ENCODE measurements at places on chromosomes 2 and 18.

GRCh38 chr2:60965499-60965785, 52.1 kb upstream of the PEX13 start:
- no peak for DNase-seq

DNA sequence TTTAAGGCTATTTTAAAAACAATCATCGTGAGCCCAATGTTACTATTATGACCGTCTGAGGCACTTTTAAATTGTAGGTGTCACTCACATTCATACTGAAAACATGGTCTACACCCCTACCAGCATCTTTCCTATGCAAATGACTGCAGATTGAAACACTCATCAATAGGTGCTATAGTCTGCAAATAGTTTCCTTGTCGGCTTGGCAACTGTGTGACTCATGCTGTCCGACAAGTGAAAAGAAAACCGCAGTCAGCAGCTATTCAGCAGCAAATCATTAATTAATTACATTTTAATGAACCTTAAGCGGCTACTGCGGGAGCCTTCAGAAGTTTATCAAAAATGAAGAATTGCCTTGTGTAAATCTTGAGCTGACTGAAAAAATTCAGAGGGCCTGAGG, 134.4 kb downstream of the FIGN start:
- DNase-seq: no peak

- no peak for DNase-seq
These were observed 18.4 kb upstream of the REV1 start for GRCh38 chr2:99507937-99508818.

DNA sequence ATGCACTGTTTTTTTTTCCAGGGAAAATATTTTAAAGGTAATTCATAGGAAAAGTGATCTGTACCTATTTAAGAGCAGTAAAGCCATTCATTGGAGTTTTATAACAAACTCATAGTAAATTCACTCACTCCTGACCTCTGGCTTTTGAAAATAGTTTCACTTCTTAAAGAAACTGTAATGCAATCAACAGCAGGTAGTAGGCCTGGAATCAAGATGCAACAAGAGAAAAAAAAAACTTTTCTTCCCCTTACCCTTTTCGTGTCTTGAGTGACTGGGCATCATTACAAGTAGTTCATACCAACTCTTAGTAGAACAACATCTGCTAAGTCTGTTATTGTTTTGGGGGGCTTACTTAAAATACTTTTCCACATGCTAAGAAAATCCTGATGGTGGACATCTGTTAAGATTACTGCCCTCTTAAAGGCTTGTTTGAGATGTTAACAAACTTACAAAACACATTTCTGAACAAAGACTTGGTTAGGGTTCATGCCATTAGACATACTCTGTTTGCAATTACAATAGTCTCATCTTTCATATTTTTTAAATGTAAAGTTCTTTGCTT, 164.1 kb upstream of the FOSL2 start:
- no peak for DNase-seq

- no peak for DNase-seq
These were observed at the start of gene NXPH2 for GRCh38 chr2:138779781-138780445. NXPH2 (minus strand) TSS chr2:138780390; CDS start chr2:138780241, 149 bp downstream.

GRCh38 chr2:26414311-26414710, 12.6 kb downstream of the DRC1 start:
- DNase-seq: no peak

DNA sequence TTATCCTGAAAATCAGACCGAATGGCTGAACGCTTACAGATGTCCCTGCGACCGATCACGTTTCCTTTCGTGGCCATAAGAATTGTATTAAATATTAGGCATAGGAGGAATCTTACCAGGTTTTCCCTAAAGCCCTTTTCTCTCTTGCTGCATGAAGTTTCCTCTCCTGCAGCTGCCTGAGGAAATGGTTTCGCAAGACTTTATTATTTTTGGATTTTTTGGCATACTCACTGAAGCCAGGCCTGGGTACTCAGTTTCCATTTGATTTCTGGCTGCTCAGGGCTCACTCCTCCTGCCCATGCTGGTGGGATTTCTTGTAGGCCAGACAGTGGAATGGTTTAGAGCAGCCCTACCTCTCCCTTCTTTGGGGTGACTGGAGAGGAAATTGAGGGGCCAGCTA, 114.0 kb downstream of the KLHL29 start:
- no peak for DNase-seq

DNA sequence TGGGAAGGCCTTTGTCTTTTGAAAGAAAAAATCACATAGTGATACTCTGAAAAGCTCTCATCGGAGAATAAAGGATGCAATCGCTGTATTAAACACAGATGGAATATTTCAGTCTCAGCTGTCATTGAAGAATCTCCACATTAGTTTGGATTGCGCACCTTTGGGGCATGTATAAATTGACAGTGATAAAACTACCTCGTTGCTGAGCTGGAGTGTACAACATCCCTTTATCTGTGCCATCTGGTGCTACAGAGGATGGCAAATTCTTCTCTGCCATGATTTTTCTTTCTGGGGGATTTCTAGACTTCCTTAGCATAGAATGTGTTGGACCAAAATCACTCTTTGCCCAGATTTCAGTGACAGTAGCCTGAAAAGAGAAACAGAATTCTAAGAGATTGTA, 185.3 kb downstream of the PARD3B start:
- no peak for DNase-seq

DNA sequence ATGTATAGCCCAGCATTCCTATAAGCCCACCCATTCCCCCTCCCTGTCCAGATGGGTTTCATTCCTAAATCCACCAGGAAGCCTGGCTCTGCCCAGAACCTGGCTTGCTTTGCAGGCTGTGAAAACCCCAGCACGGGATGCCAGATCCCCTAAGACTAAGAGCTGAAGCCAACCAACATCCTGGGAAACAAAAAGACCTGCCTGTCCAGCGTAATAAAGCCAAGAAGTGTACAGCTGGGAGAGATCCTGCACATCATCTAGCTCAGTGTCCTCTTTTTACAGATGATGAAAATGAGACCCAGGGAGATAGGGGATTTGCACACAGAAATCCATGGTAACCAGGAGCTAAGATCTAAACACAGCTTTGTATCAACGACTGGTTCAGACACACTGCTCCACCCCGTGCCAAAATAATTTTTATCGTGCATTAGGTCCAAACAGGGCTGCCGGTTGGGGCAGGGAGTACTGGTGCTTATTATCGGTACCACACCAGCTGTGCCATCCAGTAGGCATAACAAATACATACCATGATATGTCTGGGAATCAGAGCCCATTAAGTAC, 2.9 kb downstream of the RND3 start:
- no peak for DNase-seq

DNA sequence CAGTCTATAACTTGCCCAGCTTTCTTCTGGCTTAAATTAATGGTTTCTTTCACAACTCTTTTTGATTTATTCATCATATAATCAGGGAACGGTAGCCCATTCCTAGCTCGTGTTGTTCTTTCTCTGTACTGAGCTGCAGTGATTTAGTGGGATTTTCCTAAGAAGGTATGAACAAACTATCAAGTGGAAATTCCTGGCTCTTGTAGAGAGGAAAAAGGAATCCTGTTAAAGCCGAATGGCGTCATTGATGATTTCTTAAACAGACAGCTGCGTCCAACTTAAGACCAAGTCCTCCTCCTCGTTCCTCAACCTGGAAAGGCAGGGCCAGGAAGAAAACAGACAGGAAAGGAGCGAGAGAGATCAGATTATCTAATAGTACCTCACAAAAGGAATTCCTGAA, 69.2 kb upstream of the CABLES1 start:
- no peak for DNase-seq

GRCh38 chr18:10057894-10058791, 144.3 kb downstream of the VAPA start:
- DNase-seq: no peak

GRCh38 chr2:190507135-190507534, 27.4 kb downstream of the NEMP2 start:
- no peak for DNase-seq

DNA sequence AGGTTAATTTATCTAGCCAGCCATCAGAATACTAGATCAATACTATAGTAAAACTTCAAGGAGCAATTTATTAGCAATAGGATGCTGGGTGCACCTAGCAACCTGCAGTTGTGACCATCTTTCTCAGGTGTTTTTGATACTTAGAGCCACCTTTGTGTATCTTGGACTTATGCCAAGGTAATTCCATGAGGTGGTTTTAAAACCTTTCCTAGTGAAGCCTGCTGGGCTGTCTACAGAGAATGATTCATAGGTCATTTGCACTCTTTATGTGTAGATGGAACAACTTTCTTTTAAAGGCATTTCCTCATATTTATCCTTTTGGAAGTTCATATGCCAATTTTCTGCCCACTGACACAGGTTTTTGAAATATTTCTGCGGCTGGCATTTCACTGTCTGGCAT, 1030.1 kb upstream of the POU3F3 start:
- DNase-seq: no peak

DNA sequence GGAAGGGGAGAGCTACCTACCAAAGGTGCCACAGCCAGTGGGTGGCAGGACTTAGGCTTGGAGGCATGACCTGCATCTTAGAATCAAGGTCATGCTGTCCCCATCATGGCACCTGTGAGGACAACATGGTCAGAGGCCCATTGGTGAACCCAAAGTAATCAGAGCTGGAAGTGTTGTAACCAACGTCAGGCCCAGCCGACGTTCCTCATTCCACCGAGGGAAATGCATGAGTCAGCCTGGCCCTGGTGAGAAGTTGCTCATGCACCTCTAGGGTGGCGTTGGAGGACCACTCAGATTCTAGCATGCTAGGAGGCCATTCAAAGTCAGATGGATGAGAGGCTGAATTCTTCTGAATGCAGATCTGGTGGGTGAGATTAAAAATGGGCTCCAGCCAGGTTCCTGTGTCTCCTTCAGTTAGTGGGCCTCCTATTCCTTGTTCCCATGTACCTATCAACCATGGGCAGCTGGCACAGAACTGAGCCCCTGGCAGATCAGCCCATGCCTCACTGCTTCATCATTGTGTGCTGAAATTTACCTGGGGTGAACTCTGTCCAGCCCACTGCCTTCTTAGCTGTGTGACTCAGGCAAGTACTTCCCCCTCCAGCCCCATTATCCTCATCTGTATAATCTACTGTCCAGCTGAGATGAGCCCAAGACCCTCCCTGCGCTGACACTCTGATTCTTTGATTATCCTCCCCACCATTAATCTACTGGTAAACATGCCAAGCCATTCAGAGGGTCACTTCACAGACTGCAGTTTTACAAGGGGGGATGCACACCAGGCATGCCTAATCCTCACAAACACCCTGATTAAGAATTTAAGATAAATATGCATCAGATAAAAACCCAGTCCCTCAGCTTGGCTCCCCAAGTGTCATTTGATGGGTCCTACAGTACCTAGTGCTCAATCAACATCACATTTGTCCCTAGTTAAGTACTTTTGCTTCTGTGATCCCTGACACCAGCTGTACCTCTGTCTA, 14.0 kb downstream of the SLC14A2 start:
- DNase-seq: no peak

- DNase-seq: no peak
These were observed 1.7 kb downstream of the WIPF1 start for GRCh38 chr2:174595891-174596397.

DNA sequence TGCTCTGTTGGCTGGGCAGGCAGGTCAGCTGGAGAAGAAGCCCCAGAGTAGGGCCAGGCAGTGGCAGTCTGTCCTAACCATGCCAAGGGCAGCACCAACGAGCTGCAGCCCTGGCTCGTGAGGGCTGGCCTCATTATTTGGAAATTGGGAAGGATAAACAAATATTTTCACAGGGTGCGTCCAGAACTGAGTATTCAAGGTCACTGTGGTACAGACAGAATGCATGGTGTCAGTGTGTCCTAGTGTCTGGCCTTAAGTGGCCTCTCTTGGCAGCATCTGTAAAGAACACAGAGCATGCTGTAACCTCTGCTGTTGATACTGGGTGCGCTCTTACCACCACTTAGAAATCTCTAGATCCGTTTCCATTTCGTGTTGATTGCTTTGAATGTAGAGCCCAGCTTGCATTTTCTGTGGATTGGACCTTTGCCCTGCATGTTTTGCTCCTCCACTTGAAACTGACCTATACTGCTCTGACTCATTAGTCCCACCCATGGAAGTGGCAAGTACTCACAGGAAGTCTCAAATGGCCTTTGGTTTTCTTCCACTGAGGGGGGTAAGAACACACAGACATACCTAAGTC, 88.2 kb downstream of the GREB1L start:
- DNase-seq: no peak

DNA sequence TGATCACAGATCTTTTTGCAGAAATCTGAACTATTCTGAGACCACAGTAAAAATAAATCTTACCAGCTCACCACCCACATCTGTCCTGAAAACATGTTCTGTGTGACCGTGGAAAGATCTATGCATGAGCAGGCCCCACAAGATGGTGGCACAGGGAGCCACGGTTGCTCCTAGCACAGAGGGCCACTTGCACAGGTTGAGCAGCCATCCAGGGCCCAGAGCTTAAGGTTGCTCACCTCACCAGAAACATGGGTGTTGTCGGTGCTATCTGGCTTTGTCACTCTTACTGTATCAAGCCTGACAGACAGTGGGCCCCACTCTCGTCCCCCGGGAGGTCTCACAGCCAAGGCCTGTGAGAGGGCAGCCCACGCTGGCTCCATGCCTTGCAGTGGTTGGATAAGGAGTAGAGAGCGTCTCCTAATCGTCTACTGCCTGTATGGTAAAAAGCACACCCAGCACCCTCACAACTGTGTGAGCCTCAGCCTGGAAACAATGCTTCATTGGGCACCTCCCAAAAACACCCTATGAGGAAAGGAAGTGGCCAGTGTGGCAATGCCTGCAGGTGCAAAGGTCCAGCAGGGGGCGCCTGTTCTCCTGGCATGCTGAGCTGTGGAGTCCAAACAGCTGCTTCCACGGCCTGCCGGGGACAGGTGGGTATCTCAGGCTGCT, 19.6 kb downstream of the TUBB6 start:
- peak; percentile 51 for DNase-seq

DNA sequence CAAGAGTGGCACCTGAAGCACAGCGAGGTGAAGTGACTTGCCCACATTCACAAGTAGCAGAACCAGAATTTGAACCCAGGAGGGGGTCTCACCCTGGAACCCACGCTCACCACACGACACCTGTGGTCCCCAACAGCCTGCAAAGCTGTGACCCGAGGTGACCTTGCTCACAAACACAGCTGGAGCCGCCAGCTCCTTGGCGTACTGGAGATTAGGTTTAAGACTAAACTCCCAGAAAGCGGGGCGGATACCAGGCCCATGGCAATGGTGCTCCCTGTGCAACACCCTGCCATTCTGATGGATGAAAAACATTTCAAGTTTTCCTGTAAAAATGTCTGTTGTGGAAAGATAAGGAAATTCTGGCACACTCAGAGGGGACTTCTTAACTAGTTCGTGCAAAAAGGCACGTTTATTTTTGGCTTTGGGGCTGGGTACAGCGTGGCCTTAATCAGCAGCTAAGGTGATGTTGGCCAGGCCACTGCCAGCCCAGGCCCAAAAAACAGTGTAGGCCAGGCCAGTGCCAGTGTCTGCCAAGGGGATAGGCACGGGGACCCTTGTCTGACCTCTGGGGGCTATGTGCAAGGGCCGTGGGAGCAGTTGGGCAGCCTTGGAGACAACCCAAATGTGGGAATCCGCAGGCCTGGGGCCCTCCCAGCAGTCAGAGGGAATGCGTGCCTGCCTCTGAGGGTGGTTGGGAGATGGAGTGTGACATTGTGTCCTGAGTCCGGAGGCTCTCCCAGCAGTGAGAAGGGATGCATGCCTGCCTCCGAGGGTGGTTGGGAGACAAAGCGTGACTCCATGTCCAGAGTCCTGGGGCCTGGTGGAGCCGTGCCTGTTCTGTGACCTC, 185.0 kb upstream of the HS6ST1 start:
- DNase-seq: no peak

- DNase-seq: no peak
These were observed 59.9 kb upstream of the TGFA start for GRCh38 chr2:70613521-70613920.

Data from effector memory CD4-positive, alpha-beta T cell (primary cell).